ENCODE measurements at places on chromosomes 3 and 15. TPM values are rescaled to one million over a fixed set of nuclear protein-coding genes. Genes with fewer than 3 reads are reported as not detected.
A peak's percentile ranks its signal among the peaks of the same experiment; 100 is the strongest.

DNA sequence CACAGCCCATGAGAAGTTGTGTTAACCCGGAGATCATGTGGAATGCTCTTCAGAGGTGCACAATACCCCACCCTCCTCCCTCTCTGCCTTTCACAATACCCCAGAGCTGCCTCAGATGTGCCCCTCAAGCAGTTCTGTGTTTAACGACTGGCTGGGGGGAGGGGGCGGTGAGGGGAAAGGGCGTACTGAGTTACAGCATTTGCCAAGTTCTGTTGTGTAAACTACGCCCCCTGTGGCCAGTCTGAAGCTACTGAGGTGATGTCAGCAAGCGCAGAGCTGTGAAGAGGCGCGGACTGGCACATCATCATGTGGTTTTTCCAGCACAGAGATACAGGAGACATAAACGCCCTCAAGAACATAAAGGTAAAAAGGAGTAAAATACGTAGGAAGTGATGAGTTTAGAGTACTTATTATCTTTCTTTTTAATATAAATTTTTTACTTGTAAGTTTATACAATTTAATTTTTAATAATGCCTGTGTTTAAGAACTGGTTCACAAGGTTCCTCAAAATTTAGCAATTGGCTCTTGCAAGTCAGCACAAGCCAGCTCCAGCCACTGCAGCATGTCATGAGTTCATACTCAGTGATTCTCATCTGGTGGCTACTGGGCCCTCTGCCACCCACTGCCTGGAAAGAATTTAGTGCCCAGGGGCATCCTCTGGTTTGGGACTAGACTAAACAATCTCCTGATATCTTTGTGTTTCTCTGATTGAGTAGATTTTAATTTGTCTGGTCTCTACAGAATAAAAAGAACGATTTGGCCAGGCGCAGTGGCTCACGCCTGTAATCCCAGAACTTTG lies 1.7 kb downstream of the EPB42 start:
- no peaks in the 10 kb centered on the region for H3K4me1 ChIP-seq
- H3K27me3 ChIP-seq, result peaks cover 10% of the 10 kb centered on the region
- H3K36me3 ChIP-seq, result no peaks in the 10 kb centered on the region
- H3K4me3 ChIP-seq, result no peak overlapping the region

GRCh38 chr3:136778865-136779264 lies 26.7 kb upstream of the STAG1 start:
- H3K4me3 ChIP-seq, result no peak overlapping the region
- no peaks in the 10 kb centered on the region for H3K4me1 ChIP-seq
- no peaks in the 10 kb centered on the region for H3K27me3 ChIP-seq
- no peak for DNase-seq

Gene GP5
- not detected for polyA plus RNA-seq

GRCh38 chr15:57495041-57495440 lies 96.7 kb upstream of the MYZAP start:
- H3K27me3 ChIP-seq, result no peaks in the 10 kb centered on the region
- peaks cover 12% of the 10 kb centered on the region for H3K4me1 ChIP-seq
- H3K4me3 ChIP-seq, result no peak overlapping the region
- H3K36me3 ChIP-seq, result no peaks in the 10 kb centered on the region
- no peak for DNase-seq
- no peak overlapping the region for H3K27ac ChIP-seq

DNA sequence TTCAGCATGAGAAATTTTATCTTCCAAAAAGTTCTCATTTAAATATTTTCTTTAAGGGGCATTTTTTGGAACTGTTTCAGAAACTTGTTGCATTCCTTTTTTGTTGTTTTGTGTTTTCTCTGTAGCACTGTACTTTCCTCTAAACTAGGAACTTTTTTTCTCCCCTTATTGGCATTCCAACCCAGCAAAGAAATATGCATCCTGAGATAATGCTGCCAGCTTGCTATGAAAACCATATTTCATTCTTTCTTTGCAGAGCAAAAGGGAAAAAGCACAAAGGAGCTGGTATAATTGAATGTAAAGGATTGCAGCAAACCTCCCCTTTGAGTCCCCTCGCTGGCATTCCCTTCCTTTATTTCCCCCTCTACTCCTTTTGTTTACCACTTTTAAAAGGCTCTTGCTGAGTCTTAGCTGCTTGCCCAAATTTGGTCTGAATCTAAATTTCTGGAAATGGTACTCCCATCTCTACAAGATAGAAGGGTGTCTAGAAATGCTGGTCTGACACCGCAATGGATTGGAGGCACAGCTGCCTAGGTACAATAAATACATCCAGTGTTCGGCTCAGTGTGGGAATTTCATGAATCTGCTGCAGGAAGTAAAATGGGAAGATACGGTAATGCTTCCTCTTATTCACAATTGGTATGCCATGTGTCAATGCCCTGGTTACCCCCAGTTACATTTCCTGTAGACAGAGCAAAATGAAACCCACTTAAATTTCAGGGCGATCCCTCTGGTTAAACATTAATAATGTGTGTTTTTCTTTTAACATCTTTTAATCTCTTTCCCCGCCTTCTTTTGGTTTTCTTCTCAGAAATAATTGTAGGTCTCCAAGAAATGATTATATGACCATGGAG lies 156.6 kb downstream of the MEIS2 start:
- H3K27ac ChIP-seq, result no peak overlapping the region
- DNase-seq, result no peak
- H3K27me3 ChIP-seq, result no peaks in the 10 kb centered on the region
- H3K4me1 ChIP-seq, result no peaks in the 10 kb centered on the region
- H3K4me3 ChIP-seq, result no peak overlapping the region

- no peak for DNase-seq
- no peaks in the 10 kb centered on the region for H3K27me3 ChIP-seq
- no peak overlapping the region for H3K4me3 ChIP-seq
- H3K36me3 ChIP-seq, result no peaks in the 10 kb centered on the region
- no peak overlapping the region for H3K27ac ChIP-seq
Measured at GRCh38 chr3:128188326-128188725, 35.0 kb downstream of the EEFSEC start.

Gene MRPL47
- 33.0 TPM for polyA plus RNA-seq

DNA sequence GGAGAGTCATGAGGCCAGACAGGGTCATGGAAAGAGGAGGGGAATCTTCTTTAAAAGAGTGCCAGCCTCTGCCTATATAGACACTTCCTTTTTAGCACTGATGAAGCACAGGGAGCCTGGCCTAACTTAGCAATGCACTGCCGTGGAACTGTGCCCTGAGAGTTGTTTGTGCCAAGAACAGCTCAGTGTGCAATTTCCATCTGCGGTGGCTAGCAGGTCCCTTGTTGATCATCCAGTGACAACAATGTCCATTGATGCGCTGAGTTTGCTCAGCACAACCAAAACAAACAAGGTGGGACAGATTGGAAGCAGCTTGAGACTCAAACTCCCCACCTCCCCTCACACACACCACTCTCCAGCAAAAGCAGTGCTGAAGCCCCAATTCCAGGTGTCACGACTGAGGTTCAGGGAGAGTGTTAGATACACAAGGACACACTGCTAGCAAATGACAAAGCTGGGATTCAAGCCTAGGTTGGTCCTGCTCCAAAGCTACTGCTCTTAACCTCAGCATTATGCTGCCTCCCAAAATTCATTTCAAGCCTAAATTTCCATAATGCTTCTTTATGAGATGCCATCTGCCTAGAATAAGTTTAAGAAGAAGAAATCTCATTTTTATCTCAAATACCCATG lies 316.6 kb upstream of the UBE2E2 start:
- H3K4me1 ChIP-seq, result no peaks in the 10 kb centered on the region
- DNase-seq, result no peak
- no peaks in the 10 kb centered on the region for H3K36me3 ChIP-seq
- no peak overlapping the region for H3K4me3 ChIP-seq
- no peak overlapping the region for H3K27ac ChIP-seq
- H3K27me3 ChIP-seq, result peaks cover 19% of the 10 kb centered on the region

- H3K27me3 ChIP-seq, result no peaks in the 10 kb centered on the region
- DNase-seq, result no peak
- no peak overlapping the region for H3K4me3 ChIP-seq
- no peaks in the 10 kb centered on the region for H3K36me3 ChIP-seq
- no peak overlapping the region for H3K27ac ChIP-seq
Measured at GRCh38 chr3:196339493-196340254, 1.5 kb upstream of the TM4SF19 start.

DNA sequence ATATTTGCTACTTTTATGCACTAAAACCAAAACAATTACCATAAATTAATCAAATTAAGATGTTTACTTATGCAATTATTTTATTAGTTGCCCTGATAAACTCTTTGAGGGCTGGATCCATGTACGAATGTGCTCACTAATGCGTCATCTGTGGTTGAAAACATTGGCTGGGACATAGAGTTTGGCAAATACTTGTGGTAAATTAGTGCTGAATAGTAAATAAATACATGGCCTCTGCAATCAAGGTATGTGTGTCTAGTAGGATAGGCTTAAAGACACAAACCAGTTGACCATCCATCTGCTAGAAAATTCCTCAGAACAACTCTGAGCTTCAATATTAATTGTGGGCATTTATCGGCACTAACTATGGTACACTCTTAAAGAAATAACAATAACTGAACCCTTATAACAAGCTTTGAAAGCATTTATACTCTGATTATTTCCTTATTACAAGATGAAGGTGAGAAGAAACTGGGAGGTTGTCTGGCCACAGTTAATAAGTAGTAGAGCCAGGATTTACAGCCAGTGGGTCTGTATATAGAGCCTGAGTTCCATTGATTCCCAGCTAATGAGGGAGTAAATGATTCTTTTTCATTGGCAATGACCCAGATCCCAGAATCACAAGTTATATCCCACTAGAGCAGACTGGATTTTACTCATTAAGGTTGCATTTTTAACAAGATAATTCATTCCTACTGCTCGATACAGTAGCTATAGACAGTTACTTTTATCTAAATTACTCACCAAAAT lies 169.5 kb upstream of the CNTN6 start:
- H3K27me3 ChIP-seq, result no peaks in the 10 kb centered on the region
- no peaks in the 10 kb centered on the region for H3K4me1 ChIP-seq
- no peak overlapping the region for H3K4me3 ChIP-seq
- no peak for DNase-seq

Gene LRRC49
- 0.63 TPM for polyA plus RNA-seq

DNA sequence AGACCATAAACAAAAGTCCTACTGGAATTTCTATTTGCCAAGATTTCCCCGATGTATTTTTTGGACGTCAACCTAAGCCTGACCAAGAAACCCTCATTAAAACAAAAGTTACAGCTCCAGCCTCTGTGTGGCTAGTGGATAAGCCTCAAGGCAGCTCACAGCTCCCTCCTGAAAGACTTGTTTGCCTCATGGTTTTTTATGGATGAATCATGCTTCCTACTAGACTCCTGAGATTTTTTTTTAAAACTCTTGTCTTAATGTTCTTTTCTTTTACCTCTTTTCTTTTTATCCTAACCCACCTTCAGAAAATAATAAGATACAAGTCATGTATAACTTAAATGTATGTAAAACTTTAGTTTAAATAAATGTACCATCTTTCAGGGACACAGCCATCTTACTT lies 52.4 kb downstream of the SUCNR1 start:
- no peak overlapping the region for H3K27ac ChIP-seq
- DNase-seq, result no peak
- no peak overlapping the region for H3K4me3 ChIP-seq
- H3K27me3 ChIP-seq, result no peaks in the 10 kb centered on the region
- no peaks in the 10 kb centered on the region for H3K4me1 ChIP-seq

Gene TRIM42
- not detected for polyA plus RNA-seq

DNA sequence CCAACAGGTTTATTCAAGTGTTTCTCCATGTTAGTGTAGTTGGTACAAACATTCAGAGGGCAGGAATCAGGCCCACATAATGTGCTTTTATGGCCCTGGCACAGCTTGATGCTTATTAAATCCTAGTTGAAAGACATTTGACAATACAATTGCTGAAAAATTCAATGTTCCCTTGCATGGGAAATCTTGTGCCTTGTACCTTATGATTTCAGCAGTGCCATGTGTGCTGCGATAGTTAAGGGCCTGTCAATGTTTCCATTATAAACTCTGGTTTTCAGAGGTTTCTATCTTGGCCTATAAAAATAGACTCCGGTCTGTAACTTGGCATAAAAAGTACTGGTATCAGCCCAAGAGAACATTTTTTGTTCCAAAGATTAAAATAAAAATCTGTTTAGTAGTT lies 207.2 kb downstream of the TBC1D5 start:
- no peak overlapping the region for H3K27ac ChIP-seq
- no peak overlapping the region for H3K4me3 ChIP-seq
- H3K4me1 ChIP-seq, result no peaks in the 10 kb centered on the region

DNA sequence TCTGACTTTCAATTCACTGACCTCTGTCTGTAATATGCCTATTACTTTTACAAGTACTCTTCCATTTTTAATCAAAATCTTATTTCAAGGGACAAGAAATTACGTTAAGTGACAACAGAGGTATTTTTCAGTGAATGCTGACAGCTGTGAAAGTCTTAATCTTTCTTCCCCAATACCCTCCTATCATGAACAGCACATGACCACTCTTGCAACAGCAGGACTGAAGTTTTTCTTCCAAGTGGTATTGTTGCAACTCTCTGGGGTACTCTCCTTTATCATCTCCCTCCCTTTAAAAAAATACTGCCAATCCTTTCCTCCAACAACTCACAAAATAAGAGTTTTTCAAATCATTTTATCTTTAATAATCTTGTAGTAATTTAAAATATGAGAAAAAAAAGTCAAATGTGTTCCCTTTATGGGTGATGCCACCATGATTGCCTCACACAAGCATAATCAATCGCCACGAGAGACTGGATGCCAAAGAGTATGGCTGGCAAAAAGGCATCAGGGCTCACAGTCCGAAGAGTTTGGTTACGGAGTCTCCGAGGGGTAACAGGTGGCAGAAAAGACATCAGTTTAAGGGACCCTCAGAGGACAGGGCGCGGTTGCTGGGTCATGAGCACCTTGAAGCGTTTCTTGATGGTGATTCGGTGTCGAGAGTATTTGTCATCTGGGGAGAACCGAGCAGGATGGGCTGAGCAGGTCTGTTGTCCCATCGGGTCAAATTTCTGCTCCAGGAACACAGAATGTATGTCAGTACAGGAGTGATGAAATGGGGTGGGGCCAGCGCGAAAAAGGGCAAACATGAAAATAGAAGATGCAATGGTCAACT lies 1.3 kb downstream of the NOP10 start:
- peak overlapping the region; percentile 46 for H3K27ac ChIP-seq
- H3K4me3 ChIP-seq, result no peak overlapping the region
- peaks cover 30% of the 10 kb centered on the region for H3K4me1 ChIP-seq

DNA sequence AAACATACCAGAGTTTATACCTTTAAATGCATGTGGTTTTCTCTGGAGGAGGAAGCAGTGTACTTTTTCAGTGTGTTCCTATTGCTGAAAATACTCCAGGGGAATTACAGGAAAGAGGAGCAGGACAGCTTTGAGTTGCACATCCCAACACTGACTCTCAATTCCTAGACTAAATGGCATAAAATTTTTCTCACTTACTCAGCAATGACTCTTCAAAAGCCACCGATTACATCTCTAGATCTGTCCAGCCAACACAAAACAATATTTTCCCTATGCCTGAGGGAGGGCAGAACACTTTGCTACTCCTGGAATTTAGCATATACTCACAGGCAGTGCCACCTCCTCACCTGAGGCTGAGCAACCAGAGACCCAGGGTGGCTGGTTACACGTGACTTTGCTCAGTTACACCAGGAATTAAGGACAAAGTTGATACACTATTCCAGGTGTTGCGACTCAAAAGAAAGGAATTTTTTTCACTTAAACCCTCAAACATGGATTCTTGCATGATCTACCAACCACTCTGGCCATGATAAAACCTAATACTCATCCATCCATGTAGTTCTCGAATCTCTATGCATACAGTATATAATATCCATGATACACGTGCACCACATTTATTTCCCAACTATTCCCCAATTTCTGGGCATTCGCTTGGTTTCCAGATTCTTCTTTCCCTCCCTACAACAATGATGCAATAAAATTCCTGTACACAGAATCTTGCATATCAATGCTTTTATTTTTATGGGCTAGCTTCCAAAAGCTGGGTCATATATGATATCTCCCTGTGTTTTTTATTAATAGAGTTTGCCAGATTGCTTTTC lies 194.6 kb downstream of the THRB start:
- H3K27ac ChIP-seq, result no peak overlapping the region
- H3K4me3 ChIP-seq, result no peak overlapping the region
- H3K27me3 ChIP-seq, result no peaks in the 10 kb centered on the region
- DNase-seq, result no peak
